ENCODE measurements at places on chromosomes 16 and 17.
A peak's percentile ranks its signal among the peaks of the same experiment; 100 is the strongest.

- no peak for DNase-seq
These were observed 75.6 kb upstream of the CIBAR2 start for GRCh38 chr16:85187886-85188285.

DNA sequence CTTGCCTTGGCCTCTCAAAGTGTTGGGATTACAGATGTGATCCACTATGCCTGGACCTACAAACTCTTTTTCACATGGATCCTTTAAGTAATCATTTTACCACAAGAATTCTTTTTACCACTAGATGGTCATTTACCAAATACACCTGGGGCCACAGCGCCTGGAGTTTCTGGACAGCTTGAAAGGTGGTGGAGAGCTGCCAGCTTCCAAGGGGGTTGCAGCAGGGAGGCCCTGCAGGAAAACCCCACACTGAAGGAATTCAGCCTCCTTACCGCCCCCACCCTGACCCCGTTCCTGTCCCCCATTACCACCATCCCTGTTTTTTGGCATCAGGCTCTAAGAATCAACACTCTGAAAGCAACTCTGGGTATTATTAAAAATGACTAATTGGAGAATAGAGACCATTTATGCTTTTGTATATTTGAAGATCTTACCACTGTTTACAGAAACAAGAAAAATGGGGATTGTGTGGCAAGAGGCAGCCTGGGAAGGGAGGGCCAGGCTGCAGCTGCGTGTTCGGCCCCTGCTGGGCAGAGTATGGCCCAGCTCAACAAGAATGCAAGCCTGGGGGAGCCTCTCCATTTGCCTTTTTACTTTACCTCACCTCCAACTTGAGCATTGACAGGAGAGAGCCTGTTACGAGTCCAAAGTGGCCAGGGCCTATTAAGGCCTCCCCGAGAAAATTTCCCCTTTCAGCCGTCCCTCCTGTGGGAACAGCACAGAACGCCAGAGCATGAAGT, 209.9 kb downstream of the ZFHX3 start:
- DNase-seq, result no peak

- no peak for DNase-seq
These were observed 3.6 kb upstream of the MAFG start for GRCh38 chr17:81931189-81931556.

DNA sequence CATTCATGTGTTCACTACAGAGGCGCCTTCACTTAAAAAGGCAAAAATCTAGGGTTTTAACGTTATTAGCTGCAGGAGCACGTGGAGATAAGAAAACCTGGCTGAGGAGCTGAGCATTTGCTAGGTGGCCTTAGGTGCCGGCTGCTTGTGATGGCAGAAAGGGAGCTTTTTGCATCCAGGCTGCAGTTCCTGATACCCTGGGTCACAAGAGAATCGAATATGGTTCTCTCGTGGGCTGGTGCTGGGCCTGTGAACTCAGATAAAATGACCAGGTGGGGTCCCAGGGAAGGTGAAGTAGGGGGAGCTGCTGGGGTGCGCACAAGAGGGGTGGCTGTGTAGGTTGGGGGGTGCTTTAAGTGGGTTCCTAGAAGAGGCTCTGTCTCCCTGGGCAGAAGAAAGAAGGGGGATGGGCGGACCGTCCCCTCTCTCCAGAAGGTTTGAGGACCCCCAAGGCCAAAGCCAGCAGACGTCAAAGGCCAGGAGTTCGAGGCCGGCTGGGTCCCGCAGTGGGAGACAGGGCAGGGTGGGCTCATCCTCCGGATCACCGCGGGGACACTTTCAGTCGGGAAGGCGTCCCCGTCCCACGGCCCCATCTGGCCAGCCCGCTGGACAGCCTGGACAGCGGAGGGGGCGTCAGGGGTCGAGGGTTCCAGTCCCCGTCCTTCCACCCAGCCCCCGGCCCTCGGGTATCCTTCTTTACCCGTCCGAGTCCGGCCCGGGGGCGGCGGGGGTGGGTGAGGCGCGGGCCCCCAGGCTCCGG, 740 bp upstream of the CMIP start:
- DNase-seq, result peak; percentile 84

DNA sequence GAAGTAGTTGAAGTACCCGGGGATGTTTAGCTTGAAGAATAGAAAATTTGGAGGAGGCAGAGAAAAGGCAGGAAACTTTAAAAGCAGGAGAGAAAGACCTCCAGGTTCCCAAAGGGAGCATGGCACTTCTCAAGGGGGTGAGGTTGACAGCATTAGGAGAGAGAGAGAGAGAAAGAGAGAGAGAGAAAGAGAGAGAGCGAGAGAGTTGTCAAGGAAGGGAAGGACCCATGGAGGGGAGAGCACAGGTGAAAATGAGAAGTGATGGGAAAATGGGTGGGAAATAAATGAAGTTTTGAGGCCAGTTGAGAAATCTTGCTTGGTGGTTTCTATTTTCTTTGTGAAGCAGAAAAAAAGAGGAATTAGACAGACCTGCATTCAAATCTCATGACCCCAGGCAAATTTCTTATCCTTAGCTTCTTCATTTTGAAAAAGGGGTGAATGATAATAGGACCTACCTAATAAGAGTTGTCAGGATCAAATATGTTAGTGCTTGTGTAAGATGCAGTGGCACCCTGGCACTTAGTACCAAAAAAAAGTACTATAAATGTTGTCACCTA, 24.0 kb downstream of the PRKCB start:
- no peak for DNase-seq

DNA sequence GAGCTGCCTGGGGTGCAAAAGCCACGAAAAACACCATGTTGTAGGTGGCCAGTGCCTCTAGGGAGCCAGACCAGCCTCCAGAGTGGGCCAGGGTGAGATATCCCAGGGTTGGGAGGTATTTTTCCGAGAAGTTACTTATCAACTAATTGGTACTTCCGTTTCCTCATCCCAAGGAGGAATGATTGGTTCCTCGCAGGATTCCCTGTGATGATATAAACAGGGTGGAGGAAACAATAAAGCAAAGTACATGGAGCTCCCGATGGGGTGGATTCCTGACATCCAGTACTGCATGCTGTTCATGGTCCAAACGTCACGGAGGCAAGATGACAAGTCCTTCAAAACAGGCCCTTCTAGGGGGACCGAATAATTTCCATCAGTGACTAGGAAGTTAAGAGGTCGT, 39.4 kb upstream of the FOXF1 start:
- DNase-seq, result no peak

DNA sequence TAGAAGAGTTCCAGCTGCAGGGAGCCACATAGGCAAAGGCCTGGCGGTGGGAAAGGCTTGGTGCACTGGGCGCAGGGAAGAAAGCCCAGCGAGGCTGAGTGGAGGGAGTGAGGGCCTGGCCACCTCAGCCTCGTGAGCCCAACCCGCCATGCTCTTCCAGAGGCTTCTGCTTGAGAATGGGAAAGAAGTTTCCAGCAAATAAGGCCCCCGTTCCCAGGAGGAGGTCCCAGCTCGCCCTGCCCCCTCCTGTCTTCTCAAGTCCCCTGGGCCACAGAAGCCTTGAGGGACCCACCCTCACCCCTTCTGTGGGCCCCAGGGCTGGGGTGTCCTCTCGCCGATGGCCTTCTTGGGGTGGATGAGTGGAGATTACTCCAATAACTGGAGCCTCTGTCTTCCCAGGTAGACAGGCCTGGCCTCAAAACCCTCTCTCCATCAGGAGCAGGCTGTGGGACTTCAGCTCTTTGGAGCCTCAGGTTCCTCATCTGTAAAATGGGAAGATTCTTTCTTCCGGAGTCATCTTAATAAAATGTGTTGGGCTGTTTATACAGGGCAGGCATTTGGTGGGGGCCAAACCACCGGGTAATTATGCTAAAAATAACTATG, 933 bp upstream of the SNN start:
- no peak for DNase-seq

- DNase-seq, result no peak
These were observed 10.4 kb downstream of the UBALD2 start for GRCh38 chr17:76275382-76276068.

DNA sequence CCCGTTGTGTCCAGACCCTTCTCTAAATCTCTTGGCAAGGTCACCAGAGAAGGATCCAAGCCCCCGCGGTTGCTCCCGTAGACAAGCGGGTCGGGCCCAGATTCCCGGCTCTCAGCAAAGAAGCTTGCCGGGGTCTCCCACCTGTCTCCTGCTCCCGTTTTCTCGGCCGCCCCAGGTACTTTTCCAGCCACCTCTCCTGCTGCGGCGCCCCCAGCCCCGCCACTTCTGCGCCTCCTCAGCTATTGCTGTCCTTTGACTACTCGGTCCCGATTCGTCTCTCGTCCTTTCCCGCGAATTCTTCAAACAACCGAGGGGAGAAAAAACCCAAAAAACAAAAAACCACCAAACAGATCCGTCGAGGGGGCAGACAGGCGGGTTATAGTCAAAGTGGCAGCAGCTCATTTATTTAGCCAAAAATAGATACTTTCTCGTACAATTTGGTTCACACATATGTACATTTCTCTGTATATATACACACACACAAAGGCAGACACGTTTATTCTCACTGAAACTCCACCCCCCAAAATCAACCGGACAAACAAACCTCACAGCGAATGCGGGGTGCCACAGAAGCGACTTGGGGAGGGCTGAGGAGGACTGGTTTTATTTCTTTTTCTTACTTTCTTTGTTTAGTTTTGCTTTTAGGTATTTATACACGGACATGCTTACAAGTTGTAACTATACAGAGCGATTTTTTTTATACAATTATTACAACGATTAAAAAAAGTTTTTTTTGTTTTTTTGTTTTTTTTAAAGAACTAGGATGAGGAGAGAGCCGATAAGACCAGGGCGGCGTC, 3.5 kb downstream of the IRX3 start:
- no peak for DNase-seq

GRCh38 chr16:88194397-88195268, 188.1 kb upstream of the ZNF469 start:
- DNase-seq, result peak; percentile 79

DNA sequence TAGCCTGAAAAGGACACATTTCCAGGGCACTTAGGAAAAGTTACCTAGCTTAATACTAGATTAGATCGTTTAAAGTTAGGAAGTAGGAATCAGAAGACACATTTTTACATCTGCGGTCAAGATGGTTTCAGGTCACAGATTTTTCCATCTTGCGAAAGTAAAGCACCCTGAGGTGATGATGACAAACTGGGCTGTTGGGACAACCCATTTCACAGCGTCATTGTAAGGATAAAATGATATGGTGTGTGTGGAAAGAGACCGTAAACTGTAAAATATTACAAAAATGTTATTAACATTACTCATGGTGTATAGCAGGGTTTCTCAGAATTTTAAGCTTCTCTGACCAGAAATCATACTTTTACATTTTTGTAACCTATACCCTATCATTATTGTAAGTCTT, 10.1 kb upstream of the MAP2K6 start:
- no peak for DNase-seq

DNA sequence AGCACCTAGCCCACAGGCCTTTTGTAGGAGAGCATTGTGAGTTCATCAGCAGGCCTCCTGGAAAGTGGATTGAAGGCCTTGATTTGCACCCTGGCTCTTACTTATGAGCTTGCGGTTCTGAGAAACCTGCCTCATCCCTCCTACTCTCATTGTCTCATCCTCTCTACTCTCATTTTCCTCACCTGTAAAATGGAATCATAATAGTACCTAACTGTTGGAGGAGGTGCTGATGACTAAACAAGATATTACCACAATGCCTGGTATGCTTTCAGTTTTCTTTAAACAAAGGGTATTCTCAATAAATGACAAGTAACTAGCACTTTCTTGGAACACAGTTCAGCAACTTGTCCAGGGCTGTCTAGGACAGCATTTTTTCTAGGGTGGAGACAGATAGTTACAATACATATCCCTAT, 243.1 kb upstream of the MAF start:
- DNase-seq, result no peak

GRCh38 chr17:16942141-16943031, 29.5 kb downstream of the TNFRSF13B start:
- no peak for DNase-seq

DNA sequence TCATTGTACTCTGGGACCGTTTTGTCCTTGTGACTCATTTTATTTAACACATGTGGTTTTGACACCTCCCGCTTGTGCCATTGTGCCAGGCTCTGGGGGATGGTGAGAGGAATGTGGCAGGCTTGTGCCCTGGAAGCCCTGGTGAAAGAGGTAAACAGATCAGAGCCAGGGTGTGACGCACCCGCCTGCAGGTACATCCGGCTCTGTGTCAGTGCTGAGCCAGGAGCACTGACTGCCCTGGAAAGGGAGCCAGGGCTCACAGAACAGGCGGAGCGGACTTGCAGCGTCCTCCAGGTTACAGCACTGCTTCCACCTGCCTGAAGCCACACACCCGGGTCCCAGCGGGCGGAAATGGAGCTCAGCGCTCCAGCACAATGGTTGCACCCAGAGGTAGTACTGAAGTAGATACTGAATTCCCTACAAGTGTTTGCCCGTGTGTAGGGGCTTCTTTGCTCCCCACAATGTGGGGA, 30.6 kb downstream of the CDRT15 start:
- DNase-seq, result no peak

GRCh38 chr16:1712791-1713261, 6.8 kb downstream of the MAPK8IP3 start:
- DNase-seq, result no peak

DNA sequence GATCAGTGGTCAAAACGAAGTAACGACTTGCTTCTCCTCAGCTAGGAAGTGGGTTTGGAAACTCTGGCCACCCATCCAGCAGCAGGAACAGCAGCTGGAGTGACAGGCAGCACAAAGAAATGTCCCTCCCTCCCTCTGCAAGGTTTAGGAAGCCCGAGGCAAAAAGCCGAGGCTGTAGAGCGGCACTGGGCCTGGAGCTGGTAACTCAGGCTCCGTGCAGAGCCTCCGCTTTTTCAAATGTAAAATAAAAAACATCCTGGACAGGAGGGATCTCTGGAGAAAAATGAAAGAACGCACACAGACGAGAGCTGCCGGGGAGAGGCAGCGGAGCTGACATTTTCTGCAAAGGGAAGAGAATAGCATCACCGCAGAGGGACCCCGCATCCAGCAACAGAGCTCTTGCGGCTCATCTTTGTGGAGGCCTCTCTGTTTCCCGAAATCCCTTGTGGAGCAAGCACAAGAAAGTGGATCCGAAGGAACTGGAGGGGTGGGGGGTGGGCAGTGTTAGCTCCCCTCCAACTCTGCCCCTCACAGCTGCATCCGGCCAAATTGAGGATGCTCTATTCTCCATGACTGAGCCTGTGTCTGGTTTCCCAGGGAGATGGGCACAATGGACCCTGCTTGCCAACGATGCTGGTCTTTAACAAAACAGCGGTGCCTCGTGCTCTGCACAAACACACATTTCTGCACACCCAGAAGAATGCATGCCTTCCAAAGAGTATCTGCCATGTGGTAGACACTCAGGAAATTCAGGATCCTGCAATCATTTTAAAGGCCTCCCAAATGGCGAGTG, 335.5 kb upstream of the ZFHX3 start:
- DNase-seq, result no peak

- no peak for DNase-seq
These were observed 3.1 kb downstream of the ABAT start for GRCh38 chr16:8677481-8677880.

- DNase-seq, result peak; percentile 82
These were observed 1.5 kb downstream of the MRC2 start for GRCh38 chr17:62628831-62629555.

Measured in kidney (tissue), 22 donors.